ENCODE measurements at places on chromosomes 4 and X.

DNA sequence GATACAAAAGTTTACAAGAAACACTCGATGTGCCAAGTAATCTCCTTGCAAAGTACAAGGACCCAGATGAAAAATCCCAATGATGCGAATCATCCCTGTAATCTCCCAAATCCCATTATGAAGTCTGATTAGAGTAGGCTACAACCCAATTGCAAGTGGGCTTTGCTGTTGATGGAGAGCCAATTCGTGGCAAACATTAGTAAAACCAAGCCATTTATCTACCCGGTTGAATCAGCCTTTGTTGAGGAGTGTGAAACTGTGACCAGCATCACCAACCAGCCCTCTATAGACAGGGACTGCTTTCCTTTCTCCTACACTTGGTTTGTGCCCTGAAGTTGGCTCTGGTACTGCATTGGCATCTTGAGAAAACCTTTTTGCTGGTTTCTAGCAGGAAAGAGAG, 1.2 kb upstream of the PRPS2 start:
- no peak for DNase-seq

GRCh38 chr4:28313729-28314713, 1453.4 kb downstream of the STIM2 start:
- DNase-seq = no peak

DNA sequence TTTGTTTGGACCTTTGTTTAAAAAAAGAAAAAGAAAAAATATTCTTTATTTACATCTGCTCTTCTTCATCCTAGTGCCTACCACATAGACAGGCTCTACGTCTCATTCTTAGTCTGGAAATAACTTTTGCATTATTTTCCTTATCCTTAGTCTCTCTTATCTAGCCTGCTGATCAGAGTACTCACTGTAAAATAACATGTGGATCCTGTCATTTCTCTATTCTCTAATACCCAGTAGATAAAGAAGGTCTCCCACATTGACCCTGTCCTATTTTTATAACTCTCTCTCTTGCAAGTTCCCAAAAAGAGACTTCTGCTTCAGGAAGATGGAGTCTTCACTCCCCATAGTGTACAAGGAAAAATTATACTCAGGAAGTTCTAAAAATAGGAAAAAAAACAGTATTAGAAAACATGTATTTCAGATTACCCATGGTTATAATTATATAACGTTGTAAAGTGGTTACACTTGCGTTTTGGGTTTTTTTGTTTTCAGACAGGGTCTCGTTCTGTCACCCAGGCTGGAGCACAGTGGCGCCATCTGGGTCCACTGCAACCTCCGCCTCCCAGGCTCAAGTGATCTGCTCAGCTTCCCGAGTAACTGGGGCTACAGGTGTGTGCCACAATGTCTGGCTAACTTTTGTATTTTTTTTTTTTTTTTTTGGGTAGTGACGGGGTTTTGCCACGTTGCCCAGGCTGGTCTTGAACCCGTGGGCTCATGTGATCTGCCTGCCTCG, 23.8 kb downstream of the ZFX start:
- DNase-seq = no peak

- DNase-seq = no peak
These were observed 49.6 kb downstream of the DKK2 start for GRCh38 chr4:106986486-106986885.

DNA sequence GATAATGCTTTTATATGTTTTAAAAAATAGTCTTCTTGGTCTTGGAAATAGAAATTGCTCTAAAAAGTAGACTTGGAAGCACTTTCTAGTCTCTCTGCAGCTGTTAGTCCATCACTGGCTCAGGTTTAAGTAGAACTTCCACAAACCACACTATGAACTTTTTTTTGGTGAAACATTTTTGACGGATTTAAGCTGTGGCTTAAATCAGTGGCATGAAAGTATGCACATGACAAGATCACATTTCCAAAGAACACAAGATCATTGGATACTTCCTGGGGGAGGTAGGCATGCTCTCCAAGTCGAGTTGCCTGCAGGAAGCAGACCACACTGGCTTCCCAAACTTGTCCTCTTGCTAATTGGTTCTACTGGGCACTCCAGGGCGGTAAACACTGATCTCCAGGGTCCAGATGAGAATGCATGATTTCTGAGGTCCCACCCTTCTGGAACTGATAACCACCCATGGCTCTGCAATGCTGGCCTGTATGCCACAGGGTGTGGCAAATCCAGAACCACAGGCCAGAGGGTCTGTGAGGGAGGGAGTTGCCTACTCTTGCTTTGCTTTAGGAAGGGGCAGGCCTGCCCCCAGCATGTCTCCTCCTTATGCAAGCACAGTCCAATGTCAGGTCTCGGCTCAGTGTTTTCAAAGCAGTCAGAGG, 331.9 kb upstream of the SFRP2 start:
- DNase-seq = no peak

GRCh38 chr4:37936889-37937498, 23.2 kb upstream of the PTTG2 start:
- DNase-seq = no peak

- no peak for DNase-seq
These were observed 37.1 kb downstream of the HEPH start for GRCh38 chrX:66200855-66201795.

- DNase-seq = no peak
These were observed 198.8 kb upstream of the DCAF8L1 start for GRCh38 chrX:28180096-28180495.

GRCh38 chr4:6991771-6992557, 51.2 kb upstream of the TADA2B start:
- no peak for DNase-seq

- DNase-seq = no peak
These were observed 49.3 kb upstream of the RPL34 start for GRCh38 chr4:108570993-108571569.

DNA sequence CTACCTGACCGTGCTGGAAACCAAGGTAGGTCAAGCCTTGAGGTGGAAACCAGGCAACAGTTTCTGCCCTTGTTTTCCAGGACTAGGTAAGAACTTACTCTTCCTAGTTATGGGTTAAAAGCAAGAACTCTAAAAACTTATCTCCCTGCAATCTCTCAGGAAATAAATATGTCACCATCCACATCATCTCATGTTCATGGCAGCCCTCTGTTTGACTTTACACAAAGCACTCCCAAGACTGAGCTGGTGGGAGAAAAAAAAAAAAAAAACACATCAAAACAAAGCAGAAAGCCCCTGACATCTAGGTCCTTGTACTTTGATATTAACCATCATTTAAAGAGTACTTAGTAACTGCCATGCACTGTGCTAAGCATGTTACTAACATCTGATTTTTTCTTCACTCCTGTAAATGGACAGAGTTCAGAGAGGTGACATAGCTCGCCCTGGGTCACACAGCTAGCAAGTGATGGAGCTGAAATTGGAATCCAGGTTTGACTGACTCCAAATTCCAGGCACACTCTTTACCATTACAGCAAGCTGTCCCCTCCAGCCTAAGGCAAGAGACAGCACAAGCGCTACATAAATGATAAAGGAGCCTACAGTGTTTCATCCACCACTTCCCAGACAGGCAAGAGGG, 102.8 kb upstream of the NOCT start:
- DNase-seq = no peak

DNA sequence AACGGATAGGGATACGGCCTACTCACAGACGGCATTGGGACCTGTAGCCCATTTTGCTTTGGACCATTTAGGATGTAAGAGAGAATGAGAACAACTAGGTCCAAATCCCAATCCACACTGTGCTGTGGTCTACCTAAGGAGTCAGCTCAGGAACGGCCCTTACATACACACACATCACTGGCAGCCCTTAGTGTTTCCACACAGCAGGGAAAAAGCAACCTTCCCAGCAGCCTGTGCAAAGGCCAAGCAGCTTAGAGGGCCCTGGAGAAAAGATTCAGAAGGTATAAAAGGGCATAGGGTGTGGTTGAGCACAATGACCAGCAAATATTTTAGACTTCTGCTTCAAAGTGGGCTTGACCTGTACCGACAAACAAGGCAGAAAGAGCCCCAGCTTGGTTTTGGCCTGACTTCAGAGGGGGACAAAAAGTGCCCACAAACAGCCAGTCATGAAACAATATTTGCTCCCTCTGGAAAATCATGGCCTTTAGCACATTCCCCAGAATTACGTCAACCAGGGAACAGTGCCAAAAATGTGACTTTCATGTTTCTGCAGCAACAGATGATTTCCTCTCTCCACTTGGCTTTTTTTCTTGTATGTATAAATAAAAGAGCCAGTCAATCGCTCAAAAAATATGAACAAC, 359.5 kb upstream of the FGF16 start:
- DNase-seq = peak; percentile 60

GRCh38 chrX:134645936-134646543, 12.2 kb downstream of the PLAC1 start:
- no peak for DNase-seq

GRCh38 chr4:23770011-23770410, 119.8 kb downstream of the PPARGC1A start:
- DNase-seq = no peak

- no peak for DNase-seq
These were observed 65.3 kb upstream of the FAM120C start for GRCh38 chrX:54248309-54248708.

- no peak for DNase-seq
These were observed 229.9 kb downstream of the FGF13 start for GRCh38 chrX:138481649-138482048.

DNA sequence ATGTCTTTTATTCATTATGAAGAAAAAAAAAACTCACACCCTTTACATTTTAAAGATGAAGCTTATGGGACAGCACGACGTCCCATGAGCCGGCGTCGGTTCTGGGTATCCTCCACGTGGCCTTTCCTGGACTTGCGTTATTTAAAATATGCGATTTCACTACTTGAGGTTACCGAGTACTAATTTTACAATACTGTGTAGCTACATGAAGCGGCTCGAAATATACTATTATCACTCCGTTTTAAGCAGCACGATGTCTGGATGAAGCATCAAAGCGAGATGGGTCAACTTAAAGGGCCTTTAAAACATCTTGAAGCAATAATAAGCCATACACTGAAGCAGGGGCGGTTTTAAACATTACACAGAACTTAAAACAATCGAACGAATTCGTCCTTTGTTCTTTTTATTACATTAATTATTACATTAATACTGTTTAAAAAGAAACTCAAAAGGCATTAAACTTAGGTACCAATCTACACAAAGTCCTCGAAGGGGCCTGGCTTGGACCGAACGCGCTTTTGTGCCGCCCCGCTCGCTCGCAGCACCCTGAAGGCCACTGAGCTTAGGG, 1.4 kb upstream of the KLF3 start:
- peak; percentile 50 for DNase-seq

GRCh38 chr4:52861879-52862616, at the start of gene RASL11B:
Gene RASL11B, plus strand, starts transcription at chr4:52862317. Its CDS starts 191 bp downstream, at chr4:52862508.
- peak; percentile 91 for DNase-seq

DNA sequence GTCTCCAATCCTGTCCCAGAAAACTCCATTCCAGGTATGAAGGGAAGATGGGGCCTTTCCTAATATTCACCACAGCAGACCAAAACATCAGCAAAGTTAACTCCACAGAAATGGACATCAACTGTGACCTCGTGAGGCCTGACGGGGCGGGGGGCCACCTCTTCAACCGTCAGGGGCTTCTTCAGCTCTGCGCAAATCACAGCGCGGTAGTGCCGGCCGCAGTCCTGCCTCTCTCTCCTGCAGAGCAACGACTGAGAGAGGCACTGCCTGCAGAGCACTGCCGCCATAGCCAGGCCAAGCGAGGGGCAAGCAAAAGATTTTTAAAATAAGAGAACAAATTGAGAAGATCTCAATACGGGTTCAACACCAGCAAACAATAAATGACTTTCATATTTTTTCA, 226.2 kb downstream of the STPG2 start:
- no peak for DNase-seq

GRCh38 chrX:133776072-133776471, 209.3 kb downstream of the GPC3 start:
- DNase-seq = no peak

DNA sequence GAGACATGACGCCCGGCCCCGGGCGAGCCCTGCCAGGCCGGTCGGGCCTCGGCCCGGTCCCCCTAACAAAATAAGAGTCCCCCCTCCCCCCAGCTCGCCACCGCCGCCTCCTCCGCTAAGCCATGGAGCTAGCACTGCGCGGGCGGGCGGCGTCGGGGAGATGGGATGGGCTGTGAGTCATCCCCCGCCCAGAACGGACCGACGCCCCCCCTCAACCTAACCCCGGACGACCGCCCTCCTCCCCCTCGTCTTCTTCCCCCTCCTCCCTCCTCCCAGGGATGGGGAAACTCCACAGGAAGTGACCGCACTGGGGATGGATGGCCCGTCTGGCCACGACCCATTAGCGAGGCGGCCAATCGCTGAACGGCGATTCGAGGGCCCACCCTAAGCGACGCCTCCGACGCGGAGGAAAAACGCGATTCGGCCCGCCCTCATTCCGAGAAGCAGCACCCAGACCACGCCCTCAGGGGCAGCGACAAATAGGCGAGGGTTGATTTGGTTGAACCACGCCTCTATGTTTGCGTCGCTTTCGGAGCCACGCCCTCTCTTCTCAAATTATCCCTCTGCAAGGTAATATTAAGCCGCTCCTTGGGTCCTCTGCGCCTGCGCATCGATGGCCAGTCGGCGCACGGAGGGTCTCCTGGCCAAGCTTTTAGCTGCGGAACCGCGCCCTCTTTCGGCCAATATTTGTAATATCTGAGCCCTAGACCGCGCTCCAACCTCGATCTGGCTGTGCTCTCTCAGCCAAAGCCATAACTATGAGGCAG, at the start of gene TFE3:
Gene TFE3, minus strand, starts transcription at position 138 of the 767 bp plus-strand sequence. Its CDS starts 131 bp downstream, at position 7.
- DNase-seq = peak; percentile 94

- DNase-seq = no peak
These were observed 45.9 kb downstream of the PDGFRA start for GRCh38 chr4:54274795-54275665.

DNA sequence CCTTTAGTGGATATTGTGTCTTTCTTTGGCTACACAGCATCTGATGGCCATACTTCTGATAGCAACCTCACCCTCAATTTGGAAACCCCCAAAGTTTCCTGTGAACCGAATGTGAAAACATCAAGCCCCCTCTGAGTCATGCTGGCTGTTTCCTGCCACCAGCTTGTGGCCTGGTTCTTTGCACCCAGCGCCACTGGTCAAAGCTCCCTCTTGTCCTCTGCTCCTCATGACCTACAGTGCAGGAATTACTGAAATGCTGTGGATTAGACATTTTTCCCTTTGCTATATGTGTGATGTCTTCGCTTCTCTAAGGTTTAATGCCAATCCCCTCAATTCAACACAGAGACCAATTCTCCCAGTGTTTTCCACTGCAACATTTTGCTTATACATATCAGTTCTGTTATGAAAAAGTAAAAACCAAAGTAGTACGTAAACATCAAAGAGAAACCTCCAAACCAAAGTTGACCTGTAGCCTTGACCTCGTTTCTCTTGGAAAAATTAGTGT, 224.0 kb upstream of the TENM3 start:
- DNase-seq = no peak

DNA sequence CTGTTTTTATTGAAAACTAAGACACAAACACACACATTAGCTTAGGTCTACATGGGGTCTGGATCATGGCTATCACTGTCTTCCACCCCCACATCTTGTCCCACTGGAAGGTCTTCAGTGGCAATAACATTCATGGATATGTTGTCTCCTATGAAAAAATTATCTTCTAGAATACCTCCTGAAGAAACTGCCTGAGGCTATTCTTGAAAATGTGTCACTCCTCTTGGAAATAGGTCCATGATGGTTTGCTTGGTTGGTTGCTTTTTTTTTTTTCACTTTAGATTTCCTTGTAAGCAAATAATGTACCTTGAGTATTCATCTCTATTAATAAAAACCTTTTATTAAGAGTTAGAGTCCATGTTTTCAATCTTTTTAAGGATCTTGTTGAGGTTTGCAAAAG, 195.3 kb upstream of the PDE5A start:
- no peak for DNase-seq

GRCh38 chrX:134502686-134503085, 42.7 kb downstream of the HPRT1 start:
- DNase-seq = no peak
